Lower leg skin (tissue), 4 donors: ENCODE measurements at places on chromosomes 5 and 9. TPM values are rescaled to one million over a fixed set of nuclear protein-coding genes. Genes with fewer than 3 reads are reported as not detected.
A peak's percentile ranks its signal among the peaks of the same experiment; 100 is the strongest.

DNA sequence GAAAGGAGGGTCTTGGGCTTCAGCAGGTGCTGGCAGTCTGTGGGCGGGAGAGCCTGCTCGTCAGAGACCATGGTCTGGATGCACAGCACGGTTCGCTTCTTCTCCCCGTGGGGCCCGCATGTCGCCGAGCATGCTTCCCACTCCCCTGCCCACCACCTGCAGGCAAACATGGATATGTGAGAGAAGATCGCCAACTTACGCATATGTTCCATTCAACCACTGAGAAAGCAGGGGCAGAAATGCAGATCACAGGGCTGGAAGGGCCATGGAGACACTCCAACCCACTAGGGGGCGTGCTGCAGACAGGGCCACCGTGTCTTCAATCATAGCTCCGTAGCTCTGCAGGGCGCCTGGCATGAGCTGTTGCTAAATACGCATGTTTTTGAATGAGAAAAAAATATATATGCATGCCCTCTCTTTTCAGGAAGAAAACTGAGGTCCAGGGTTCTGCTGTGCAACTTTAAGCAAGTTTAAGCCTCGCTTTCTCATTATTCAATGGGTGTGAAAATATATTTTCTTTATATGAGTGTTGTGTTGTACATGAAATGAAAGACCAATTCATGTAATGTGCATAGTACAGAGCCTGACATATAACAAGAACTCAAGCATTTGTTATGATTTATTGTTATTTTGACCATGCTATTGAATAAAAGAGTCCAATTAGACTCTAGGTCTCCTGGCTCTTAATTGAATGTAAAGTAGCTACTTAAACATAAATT is 148.0 kb downstream of the TARS1 start:
- DNase-seq: no peak

GRCh38 chr9:120365386-120365785 is 214.6 kb downstream of the CDK5RAP2 start:
- no peak for DNase-seq

HRH2 gene
- 3.5 TPM for total RNA-seq

- DNase-seq: no peak
Measured at GRCh38 chr5:13673511-13673910, 271.0 kb downstream of the DNAH5 start.

SHOC1 gene
- total RNA-seq: 1.0 TPM

FOXD4 gene
- 0.91 TPM for total RNA-seq

PCDHA13 gene
- 0.16 TPM for total RNA-seq

GRCh38 chr9:121860744-121861143 is 209.3 kb downstream of the DAB2IP start:
- no peak for DNase-seq

HAVCR2 gene
- total RNA-seq: 6.1 TPM

GRCh38 chr9:76353280-76353679 is 40.9 kb downstream of the RFK start:
- DNase-seq: no peak

DNA sequence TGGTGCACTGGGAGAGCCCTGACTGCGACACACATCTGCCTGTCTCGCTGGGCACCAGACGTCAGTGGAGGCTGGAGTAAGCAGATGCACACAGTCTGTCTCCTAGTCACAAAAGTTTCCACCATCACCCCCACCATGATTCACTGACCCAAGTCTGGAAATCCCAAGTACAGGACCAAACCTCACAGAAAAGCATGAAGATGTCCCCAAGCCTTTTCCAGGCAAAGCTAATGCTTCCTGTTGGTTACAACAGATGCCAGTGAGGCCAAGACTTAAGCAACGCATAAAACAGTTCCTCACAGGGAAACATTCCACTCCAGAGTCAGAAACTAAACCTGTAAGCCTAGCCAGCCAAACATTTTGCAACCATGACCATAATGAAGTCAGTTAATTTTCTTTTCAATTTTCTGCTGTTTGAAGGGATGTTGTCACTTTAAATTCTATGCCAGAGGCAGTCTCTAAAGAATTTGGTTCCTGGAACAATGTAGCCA is 259.3 kb upstream of the SLC30A5 start:
- DNase-seq: peak; percentile 56

DNA sequence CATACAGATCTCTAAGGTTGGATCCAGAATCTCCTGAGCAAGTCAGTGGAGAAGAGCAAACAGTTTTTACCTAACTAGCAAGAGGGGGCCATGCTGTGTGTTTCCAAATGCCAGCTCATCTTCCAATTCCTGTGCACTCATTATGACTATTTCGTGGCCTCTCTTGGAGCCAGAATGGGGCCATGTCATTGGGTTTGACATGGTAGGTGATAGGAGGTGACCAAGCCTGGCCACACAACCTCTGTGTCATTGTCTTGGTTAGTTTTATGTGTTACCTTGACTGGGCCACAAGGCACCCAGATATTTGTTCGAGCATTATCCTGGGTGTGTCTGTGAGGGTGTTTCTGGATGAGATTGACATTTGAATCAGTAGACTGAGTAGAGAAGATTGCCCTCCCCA is 206.2 kb downstream of the HSPA4 start:
- DNase-seq: no peak

GRCh38 chr9:419571-420171 is 205.0 kb downstream of the DOCK8 start:
- no peak for DNase-seq

GRCh38 chr5:88248743-88249540 is 19.7 kb downstream of the TMEM161B start:
- no peak for DNase-seq

PCDHGB6 gene
- total RNA-seq: 7.4 TPM

DNA sequence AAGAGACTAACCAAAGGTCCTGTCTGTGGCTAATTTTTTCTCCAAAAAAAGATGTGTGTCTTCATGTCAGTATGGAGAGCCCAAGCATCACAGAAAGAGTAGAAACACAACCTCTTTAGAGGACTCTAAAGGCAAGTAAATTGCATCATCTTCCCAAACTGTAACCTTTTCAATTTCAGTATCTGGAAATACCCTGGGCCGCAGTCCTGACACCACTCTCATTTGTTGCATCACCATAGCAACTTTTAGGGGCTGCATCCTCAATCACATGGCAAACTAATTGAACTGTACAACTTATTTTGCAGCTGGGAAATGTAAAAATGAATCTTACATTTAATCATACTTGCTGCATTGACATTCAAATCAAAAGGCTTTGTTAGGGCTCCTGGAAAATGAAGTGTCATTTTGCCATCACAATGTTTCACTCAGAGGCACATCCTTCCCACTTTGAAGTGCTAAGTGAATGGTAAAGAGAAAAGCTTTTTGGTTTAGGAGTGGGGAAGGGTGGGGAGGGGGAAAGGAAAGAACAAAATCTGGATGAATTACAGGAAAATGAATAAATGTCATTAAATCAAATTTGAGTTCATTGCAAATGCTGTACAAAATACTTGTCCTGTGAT is 60.6 kb upstream of the GRIA1 start:
- no peak for DNase-seq

GRCh38 chr5:123151227-123151909 is 62.3 kb downstream of the PRDM6 start:
- DNase-seq: no peak

DNA sequence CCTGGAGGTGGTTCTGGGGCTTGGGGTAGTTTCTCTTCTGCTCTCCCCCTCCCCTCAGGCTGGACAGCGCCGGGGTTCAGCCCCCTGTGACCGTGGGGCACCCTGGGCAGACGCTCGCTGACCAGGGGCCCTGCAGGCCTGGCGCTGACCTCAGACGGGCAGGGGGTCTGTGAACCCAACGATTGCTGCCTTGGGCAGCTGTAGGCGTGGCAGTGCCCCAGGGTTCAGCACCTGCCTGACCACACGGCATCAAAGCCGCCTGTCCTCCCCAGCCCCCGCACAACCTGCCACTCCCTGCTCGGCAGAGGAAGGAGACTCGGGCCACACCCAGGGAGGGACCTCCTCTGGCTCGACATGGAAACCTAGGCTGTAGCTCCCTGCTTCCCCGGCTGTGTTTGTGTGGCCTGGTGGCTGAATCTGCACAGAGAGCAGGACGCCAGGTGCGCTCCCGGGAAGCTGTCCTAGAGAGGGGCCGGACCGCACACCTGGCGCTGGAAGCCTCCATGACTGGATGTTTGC is 12.2 kb downstream of the LCN12 start:
- DNase-seq: no peak

PLAC8L1 gene
- total RNA-seq: not detected

PCSK1 gene
- total RNA-seq: not detected

DNA sequence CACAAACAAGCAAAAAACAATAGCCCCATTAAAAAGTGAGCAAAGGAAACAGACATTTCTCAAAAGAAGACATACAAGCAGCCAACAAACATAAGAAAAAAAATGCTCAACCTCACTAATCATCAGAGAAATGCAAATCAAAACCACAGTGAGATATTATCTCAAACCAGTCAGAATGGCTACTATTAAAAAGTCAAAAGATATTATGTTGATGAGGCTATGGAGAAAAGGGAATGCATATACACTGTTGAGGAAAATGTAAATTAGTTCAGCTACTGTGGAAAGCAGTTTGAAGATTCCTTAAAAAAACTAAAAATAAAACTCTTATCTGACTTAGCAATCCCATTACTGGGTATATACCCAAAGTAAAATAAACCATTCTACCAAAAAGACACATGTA is 28.7 kb upstream of the BARX1 start:
- DNase-seq: no peak

SPATA31C1 gene
- total RNA-seq: not detected
